ENCODE measurements at places on chromosomes 5 and 9. TPM values are rescaled to one million over a fixed set of nuclear protein-coding genes. Genes with fewer than 3 reads are reported as not detected.

FOCAD gene
- 84.9 TPM for total RNA-seq

PCDHA1 gene
- not detected for total RNA-seq

PKD2L2 gene
- not detected for total RNA-seq

KCNN2 gene
- total RNA-seq = 0.54 TPM

IFNE gene
- total RNA-seq = 0.99 TPM

PCDHGB4 gene
- 14.9 TPM for total RNA-seq

ZSWIM6 gene
- total RNA-seq = 25.0 TPM

ADGRV1 gene
- total RNA-seq = 0.56 TPM

HTR4 gene
- not detected for total RNA-seq

OMD gene
- total RNA-seq = 0.94 TPM

CARD6 gene
- 21.1 TPM for total RNA-seq

IFNA13 gene
- not detected for total RNA-seq

GZMA gene
- not detected for total RNA-seq

MYOZ3 gene
- total RNA-seq = 0.94 TPM

GFI1B gene
- total RNA-seq = not detected

SOHLH1 gene
- not detected for total RNA-seq

ZBED3 gene
- 0.90 TPM for total RNA-seq

NEUROG1 gene
- total RNA-seq = not detected

ZNF883 gene
- total RNA-seq = 0.09 TPM

IL33 gene
- total RNA-seq = 138 TPM

GLT6D1 gene
- total RNA-seq = not detected

SLC46A2 gene
- total RNA-seq = not detected

KCNV2 gene
- total RNA-seq = not detected

ZDHHC11 gene
- total RNA-seq = 0.75 TPM

NUTM2G gene
- total RNA-seq = not detected

CYSRT1 gene
- total RNA-seq = 0.45 TPM

ANKRD34B gene
- total RNA-seq = not detected

IRGM gene
- total RNA-seq = not detected

CTXN3 gene
- total RNA-seq = not detected

SLC27A6 gene
- total RNA-seq = 0.09 TPM

KIF4B gene
- total RNA-seq = 0.27 TPM

FGD3 gene
- total RNA-seq = not detected

FOXD4L3 gene
- total RNA-seq = not detected

PDZD2 gene
- 3.2 TPM for total RNA-seq

PCDHGA2 gene
- 0.90 TPM for total RNA-seq

COL15A1 gene
- total RNA-seq = not detected

IL4 gene
- not detected for total RNA-seq

All from endothelial cell of coronary artery (primary cell).